Type B pancreatic cell (in vitro differentiated cells): ENCODE measurements at places on chromosomes 16 and 17. TPM values are rescaled to one million over a fixed set of nuclear protein-coding genes. Genes with fewer than 3 reads are reported as not detected.

Gene TBC1D3C
- total RNA-seq = not detected in 2 replicates

Gene GLIS2
- 13.1 and 23.0 TPM in 2 replicates for total RNA-seq

DNA sequence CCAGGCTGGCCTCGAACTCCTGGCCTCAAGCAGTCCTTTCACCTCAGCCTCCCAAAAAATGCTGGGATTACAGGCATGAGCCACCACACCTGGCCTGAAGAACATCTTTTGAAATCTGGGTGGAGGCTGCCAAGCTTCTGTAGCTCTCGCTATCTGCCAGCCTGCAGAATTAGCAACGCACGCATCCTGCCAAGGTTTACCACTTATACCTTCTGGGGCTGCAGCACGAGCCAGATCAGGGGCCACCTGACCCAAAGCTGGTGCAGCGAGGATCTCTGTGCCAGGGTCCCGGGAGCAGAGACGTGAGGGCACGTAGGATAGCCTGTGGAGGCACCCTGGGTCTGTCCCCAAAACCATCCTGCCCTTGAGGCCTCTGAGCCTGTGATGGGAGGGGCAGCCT lies 22.2 kb downstream of the SLC38A8 start:
- no peak for DNase-seq

DNA sequence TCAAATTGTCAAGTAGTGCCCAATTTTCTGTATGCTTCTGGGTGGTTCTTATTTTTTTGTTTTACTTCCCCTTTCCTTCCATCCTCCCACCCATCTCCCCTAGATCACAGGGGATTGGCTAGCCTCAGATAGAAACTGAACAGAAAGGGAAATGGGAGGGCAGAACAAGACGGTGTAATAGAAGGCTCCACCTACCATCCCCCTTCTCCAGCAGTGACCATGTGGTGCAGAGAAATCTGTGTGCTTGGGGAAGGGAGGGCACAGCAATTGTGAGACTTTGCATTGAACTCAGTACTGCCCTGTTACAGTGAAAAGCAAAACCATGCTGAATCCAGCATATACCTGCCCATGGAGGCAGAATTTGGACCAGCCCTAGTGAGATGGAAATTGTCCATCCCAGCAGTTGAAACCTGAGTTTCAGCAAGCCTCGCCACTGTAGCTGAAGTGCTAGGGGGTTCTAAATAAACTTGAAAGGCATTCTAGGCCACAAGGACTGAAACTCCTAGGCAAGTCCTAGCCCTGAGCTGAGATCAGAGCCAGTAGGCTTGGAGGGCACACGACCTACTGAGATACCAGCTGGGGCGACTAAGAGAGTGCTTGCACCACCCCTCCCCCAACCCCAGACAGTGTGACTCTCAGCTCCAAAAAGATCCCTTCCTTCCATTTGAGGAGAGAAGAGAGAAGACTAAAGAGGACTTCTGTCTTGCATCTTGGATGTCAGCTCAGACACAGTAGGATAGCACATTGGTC lies 5.2 kb downstream of the SLFN11 start:
- no peak for DNase-seq

Gene PYY
- 2.3 and 3.5 TPM in 2 replicates for total RNA-seq

DNA sequence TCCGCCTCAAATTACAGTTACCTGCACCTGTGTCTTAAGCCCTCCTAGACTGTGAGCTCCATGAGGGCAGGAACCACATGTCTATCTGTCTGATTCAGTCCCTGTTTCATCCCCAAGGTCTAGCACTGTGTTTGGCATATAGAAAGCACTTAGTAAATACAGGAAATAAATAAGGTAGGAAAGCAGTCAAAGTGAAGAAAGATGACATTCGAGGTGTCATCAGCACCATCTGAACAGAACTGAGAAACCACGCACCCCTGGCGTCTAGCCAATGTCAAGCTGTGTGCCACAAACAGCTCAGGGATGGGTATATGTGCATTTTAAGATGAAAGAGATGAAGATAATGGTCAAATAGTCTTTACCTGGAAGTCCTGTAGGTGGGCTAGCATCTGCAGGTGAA lies 79.6 kb upstream of the ATP2A3 start:
- no peak for DNase-seq

- no peak for DNase-seq
Observed at GRCh38 chr16:82280867-82281266, 110.8 kb upstream of the MPHOSPH6 start.

DNA sequence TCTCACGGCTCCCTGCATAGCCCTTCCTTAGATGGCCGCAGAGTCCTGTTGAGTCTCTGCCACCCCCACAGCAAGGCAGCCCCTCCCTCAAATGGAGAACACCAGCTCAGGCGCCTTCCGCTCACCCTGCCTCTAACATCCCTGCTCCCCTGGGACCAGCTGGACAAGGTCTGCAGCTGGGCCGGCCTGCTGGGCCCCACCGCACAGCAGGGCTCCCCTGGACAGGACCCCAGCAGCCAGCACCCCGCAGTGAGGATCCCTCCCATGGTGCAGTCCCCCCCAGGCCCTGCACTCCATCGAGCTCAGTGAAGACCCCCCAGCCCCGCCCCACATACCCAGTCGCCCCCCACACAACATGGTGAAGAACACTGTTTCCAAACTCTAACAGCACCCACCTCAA lies 10.2 kb downstream of the ATP2A3 start:
- DNase-seq = no peak

Gene FBXO39
- 0.26 TPM in 1 of 2 replicates, not detected in the other for total RNA-seq

Gene CACNG1
- 0.24 and 0.29 TPM in 2 replicates for total RNA-seq

DNA sequence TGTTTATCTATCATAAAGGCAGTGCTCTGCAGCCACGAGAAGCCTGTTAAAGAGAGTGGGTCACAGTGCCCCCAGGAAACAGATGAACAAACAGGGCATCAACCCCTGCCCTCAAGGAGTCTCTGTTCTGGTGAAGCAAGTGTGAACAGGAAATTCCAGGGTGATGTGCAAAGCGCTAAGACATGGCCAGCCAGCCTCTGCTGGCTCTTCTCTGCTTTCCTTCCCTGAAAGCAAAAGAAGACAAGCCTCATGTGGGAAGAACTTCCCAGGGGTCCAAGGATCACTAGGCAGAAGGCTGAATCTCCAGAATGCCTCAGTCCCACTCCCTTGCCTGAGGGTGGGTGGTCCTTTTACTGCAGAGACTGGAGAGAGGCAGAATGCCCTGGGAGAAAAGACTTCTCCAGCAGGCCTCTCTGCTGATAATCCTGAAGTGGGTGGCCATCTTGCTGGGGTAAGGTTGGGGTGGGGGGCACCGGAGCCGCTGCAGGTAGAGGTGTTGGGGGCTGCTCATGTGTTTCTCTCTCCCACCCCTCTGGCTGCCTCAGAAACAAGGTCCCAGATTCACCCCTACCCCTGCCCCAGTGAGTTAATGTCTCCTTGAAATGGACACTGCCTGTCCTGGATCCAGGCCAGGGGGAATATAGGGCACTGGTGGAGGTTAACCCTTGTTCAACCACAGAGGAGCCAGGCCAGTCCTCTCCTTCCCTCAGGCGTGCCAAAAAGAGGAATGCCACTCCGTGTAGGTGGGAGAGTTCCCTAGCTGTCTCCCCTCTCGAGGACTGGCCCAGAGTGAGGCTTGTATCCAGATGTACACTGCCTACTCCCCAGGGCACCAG lies 2.4 kb downstream of the ANKRD13B start:
- no peak for DNase-seq

- DNase-seq = no peak
Observed at GRCh38 chr16:9072806-9073341, 18.6 kb upstream of the HAPSTR1 start.

Gene CLDN9
- total RNA-seq = 0.99 and 3.4 TPM in 2 replicates

DNA sequence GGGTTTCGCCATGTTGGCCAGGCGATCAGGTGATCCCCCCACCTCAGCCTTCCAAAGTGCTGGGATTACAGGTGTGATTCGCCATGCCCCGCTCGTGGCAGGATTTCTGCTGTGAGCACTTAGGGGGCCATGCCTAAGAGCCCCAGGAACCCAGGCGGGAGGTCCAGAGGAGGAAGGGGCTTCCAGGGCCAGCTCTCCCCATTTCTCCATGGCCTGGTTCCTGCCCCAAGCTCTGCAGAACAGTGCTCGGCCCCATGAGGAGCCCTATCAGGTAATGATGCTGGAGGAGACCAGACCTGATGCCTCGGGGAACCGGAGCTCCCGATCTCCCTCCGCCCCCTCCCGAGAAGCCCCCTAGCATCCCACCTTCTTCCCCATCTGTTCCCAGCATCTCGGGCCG lies 53.6 kb downstream of the RMI2 start:
- no peak for DNase-seq

GRCh38 chr16:87559945-87560344 lies 42.4 kb upstream of the JPH3 start:
- DNase-seq = no peak

GRCh38 chr17:28216528-28216927 lies 102.5 kb upstream of the TMEM97 start:
- DNase-seq = no peak

Gene ENKD1
- total RNA-seq = 12.2 and 18.8 TPM in 2 replicates

DNA sequence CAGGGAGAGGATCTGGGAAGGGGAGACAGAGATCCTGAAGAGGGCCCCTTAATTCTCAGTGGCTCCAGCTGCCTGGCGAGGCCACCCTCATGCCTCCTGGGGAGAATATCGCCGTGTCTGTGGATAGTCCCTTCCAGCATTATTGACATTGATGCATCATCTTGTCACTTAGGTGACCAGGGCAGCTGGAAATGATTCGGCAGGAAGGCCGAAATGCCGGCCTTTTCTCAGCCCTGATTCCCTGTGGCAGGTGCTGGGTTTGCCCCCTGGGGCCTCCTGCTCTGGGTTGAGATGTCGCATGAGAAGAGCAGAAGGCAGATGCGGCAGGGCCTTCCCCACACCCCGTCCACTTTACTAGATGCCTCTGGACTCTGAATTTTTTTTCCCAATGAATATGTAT lies 89.5 kb downstream of the RAP1GAP2 start:
- no peak for DNase-seq

GRCh38 chr17:49963626-49964302 lies 5.2 kb upstream of the DLX4 start:
- DNase-seq = no peak

Gene IQCK
- 11.8 and 23.0 TPM in 2 replicates for total RNA-seq

DNA sequence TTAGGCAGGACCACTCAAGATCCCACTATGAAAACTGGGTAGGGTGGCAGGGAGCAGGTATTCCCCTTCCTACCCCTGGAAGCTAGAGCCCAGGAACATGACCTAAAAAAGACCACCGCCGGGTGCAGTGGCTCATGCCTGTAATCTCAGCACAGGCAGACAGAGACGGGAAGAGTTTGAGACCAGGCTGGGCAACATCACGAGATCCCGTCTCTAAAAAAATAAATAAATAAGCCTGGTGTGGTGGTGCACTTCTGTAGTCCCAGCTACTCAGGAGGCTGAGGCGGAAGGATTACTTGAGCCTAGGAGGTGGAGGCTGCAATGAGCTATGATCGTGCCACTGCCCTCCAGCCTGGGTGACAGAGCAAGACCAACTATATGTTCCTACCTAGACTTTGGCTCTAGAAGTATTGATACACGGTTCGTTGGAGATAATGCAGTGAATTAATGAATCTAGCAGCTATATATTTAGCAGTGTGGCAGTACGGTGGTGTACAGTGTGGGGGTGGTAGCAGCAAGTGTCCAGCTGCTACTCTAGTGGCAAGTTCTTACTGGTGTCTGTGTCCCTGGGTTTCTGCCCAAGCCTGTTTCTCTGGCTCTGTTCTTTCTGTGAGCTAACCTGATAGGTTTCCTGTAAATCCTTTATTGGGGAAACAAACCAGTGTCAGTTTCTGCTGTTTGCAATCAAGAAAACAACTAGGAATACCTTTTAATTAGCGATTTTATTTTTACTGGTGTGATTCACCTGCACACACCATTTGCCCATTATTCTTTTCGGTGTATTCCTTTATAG lies 3.3 kb upstream of the USP31 start:
- DNase-seq = no peak

GRCh38 chr17:39684369-39685192 lies 3.3 kb downstream of the PGAP3 start:
- no peak for DNase-seq

DNA sequence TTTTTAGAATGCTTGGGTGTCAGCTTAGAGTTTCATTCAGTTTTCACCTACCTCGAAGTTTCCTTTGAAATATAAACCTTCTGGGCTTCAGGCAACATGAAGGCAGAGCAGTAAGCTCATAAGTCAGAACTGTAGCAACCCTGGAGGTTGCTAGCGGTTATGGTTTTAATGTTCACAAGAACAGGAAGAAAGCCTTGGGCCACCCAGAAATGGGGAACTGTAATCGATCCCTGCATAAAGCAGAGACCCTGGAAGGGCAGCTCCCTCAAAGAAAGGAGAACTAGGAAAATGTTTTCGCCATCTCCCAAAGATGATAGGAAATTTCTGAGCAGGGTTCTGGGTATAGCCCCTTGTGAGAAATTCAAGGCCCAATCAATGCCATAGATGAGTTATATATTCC lies 47.8 kb upstream of the RASL10B start:
- no peak for DNase-seq

GRCh38 chr16:61581417-61582046 lies 454.7 kb downstream of the CDH8 start:
- no peak for DNase-seq

Gene TUBB3
- total RNA-seq = 62.0 and 91.4 TPM in 2 replicates

Gene TBX6
- 1.6 TPM in 2 replicates for total RNA-seq

Gene ABHD15
- 11.6 and 12.2 TPM in 2 replicates for total RNA-seq

DNA sequence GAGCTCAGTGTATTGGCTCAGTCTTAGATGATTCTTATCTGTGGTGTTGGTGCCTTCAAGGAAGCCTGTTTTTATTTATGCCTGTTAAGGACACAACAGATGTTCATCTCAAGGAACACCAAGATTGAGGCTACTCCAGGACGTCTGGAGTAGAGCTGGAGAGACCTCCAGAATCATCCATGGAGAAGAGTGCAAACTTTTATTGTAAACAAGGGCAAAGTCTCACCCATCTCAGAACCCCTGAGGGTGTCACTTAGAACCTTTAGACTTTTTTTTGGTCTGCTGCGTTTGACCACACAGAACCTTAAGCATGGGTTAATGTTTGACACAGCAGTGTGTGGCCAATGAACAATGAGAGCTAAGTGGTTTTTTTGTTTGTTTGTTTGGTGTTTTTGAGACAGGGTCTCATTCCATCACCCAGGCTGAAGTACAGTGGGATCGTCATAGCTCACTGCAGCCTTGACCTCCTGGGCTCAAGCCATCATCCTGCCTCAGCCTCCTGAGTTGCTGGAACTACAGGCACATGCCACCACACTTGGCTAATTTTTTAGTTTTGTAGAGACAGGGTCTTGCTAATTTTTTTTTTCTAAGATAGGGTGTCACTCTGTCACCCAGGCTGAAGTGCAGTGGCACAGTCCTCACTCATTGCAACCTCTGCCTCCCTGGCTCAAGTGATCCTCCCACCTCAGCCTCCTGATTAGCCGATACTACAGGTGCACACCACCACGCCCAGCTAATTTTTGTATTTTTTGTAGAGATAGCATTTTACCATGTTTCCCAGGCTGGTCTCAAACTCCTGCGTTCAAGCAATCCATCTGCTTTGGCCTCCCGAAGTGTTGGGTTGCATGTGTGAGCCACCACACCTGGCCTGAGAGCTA lies 16.3 kb downstream of the SLC47A1 start:
- DNase-seq = no peak

GRCh38 chr17:1783834-1784611 lies 22.2 kb downstream of the SERPINF1 start:
- DNase-seq = no peak

DNA sequence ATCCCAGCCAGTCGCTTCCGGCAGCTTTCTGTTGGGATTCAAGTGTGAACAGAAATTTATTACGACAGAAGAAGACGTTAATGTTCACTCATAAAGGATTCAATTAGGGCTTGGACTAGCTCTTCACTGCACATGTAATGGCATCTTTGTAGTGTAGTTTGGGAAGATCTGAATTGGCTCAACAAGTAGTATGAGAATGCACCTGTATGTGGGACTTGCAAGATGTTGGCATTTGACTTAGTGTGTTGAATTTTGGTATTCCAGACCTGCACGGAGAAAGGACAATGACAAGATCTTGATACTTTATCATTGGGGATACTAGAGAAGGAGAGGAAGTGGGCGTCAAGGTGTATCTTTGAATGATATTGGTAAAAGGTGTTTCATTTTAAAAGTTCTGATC lies 1.2 kb downstream of the PSMD11 start:
- DNase-seq = no peak
